ENCODE measurements at places on chromosomes 12 and 14.

- no peak for DNase-seq
These were observed 270.9 kb downstream of the ALX1 start for GRCh38 chr12:85550924-85551323.

DNA sequence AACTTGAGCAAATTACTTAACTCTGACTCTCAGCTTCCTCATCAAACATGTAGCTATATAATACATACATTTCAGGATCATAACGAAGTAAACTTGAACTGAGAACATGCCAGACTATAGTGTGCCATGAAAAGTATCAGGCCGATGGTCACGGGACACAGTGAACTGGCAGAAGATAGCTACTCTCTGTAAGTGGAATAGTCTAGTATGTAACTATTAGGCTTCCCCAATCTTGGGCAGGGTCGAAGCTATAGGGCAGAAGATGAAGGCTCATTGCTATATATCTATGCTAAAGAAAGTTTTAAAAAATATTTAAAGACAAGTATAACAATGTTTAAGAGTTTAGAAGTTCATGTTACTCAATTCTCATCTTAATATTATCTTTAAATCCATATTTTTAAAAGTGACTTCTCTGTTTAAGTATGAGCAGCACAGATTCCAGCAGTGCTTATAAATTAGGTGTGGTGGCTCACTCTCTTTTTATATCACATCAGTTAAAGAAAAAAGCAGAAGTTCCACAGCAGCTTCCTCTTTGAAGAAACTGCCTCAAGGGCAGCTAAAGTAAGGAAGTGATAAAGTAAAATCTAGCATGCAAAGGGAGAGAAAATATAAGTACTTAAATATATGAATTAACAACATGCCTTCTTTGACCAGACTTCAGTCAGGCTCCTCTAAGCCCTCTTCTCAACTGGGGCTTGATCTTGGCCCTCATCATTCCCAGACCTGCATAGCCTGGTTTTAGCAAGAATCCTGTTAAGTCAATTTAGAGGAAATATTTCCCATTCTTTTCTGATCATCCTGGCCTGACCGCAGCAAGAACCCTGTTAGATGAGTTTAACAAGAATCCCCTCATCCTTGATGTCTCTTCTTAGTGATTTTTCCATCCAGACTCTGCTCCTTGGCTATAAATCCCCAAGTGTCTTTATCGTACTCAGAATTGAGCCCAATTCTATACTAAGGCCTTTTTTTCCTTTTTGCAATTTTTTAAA, 8.4 kb upstream of the GLIPR1 start:
- DNase-seq, result no peak

GRCh38 chr14:38870296-38870836, 232.7 kb downstream of the SEC23A start:
- no peak for DNase-seq

GRCh38 chr14:80768646-80769045, 172.9 kb downstream of the CEP128 start:
- no peak for DNase-seq

DNA sequence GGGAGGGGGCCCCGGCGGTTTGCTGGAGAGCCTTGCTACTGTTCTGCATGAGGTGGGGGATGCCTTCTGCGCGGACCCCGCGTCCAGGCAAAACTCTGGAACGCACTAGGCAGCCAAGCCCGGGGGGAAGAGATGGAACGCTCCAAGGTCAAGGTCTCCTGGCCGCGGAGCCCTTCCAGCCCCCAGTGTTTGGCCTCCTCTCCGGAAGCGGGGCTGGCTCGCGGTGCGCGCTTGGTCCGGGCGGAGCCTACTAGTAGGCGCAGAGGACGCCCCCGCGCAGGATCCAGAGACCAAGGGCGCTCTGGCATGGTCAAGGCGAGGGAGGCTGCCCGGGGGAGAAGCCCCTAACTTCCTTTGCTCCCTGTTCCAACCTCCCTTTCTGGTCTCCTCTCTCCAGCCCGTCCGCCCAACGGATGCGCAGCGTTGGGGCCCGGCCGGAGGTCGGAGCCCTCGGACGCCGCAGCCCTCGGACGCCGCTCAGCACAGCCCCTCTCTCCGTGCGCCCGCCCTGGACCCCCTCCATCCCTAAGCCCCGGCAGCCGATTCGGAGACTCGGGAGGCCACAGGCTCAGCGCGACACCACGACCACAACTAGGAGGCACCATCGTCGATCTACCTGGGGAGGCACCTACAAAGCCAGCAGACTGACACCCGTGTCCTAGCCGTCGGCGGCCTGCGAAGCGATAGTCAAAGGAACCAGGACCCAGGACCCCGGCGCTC, 669 bp upstream of the KCNK13 start:
- DNase-seq, result no peak

DNA sequence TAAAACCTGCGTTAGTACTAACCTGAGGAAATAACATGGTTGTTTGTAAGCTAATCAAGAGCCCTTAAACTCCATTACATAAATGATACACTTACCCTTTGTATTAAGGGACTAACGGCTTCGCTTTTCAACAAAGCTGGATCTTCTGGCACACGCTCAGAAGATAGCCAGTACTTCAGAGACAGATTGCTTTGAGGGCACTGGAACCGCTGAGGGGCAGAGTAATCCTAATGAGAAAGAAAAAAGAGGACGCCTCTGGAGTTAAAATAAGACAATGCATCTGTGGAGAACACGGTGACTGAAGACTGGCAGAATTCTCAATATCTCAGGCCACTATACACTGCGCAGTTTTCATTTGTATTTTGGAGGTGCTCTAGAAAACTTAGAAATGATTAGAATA, 1.5 kb upstream of the KTN1 start:
- DNase-seq, result no peak

- no peak for DNase-seq
These were observed 66.2 kb downstream of the NOC4L start for GRCh38 chr12:132210223-132211055.

DNA sequence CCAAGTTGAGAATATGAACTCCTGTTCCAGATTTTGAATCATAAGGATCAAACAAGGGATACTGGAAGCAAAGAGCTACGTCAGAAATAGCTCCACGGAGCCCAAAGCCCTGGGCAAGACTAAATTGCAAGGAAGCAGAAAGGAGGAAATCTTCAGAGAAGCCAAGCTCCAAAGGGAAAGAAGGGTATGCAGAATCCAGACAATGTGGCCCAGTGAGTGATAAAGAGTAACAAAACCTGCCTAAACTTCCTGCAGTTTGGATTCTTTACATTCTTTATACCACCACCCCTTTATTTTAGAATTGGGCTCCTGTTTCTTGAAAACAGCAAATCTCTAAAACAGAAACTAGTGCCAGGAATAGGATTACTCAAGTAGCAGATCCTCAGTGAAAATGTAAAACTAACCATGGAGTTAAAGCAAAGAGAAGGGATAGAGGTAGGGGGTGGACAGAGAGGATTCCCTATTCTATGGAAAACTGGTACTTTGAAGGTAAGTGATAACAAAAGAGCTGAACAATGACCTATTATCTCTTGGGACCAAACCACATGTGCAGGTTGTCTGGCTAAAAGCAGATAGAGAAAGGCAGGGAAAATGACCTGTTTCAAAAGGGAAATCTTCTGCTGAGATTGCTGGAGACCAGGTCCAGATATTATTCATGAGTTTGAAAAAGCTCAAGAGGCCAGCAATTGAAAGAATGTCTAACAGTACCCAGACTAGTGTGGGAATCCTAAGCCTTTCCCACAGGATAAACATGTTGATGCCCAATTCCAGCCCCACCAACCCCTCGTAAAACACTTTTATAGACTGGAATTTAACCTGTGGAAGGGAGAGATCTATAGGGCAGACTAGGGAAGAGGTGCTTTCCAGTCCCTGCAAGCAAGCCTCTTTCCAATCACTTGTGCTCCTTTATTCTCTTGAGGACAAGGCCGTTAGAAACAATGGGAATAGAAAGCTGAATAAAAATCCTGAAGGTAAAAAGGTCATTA, 24.5 kb downstream of the MBIP start:
- DNase-seq, result no peak

DNA sequence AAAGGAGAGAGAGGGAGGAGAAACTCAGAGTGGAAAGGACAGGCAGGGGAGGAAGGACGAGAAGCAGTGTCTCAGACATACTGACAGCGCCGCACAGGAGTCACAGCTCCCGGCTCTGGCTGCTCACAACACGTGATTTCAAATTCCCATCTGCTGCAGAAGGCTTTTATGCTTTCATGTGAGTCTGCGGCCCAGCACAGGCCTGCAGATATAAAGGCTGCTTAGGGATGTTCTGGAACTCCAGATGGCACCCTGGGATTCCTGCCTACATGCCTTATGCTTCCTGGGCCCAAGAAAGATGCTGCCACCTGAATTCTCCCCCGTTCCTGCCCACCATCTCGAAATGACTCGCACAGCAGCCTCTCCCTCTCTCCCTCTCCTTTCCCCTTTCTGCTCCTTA, 89.6 kb downstream of the NUAK1 start:
- DNase-seq, result no peak

Data from NCI-H1930 (cell line).